ENCODE measurements at places on chromosomes 1 and 21. TPM values are rescaled to one million over a fixed set of nuclear protein-coding genes. Genes with fewer than 3 reads are reported as not detected.

Gene ST6GALNAC3
- total RNA-seq = 0.44 TPM

Gene MNDA
- total RNA-seq = not detected

Gene PRR9
- not detected for total RNA-seq

Gene PLA2G2F
- not detected for total RNA-seq

Gene NUDT4B
- total RNA-seq = 26.1 TPM

Gene FCRLA
- 0.25 TPM for total RNA-seq

Gene KRTAP13-2
- not detected for total RNA-seq

Gene LINGO4
- total RNA-seq = not detected

Gene ZDHHC18
- 3.7 TPM for total RNA-seq

Gene MMEL1
- 0.75 TPM for total RNA-seq

Gene CTTNBP2NL
- total RNA-seq = 20.7 TPM

Gene RAB3B
- total RNA-seq = 1.2 TPM

Gene CDK18
- total RNA-seq = 0.31 TPM

Gene PRUNE1
- 7.3 TPM for total RNA-seq

Gene TNNI3K
- total RNA-seq = 1.7 TPM

Gene SH2D1B
- total RNA-seq = not detected

Gene KCND3
- 0.26 TPM for total RNA-seq

Measured in aortic smooth muscle cell (primary cell).